T1000 (cell line): ENCODE measurements at places on chromosomes 16 and 17.

GRCh38 chr16:50468749-50469078 is 79.5 kb upstream of the NKD1 start:
- no peak for DNase-seq

- no peak for DNase-seq
Observed at GRCh38 chr16:53502331-53503269, at the start of gene AKTIP. TSS of gene AKTIP (minus strand) at chr16:53503209. CDS start at chr16:53500259, 2,950 bp downstream.

DNA sequence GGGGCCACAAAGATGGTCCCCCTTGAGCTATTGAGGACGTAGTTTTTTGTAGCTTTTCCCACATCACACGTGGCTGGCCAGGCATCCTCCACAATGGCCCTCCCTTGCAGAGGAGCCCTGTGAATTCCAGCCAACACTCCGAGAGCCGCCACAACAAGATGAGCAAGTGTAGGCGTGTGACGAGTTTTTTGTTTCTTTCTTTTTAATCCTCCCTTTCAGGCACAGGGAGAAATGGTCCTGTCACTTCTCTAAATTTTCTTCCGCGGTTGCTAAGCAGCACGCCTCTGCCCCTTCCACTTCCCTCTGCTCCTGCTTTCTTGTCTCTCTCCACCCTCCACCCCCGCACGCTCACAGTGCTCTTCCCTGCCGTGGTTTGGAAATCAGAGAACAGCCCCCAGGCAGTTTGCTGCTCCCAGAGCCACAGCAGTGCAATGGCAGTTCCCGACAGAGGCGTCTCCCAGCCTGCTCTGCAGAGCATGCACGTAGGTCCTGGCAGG is 68.0 kb upstream of the MRTFB start:
- peak; percentile 14 for DNase-seq

GRCh38 chr17:74442670-74443515 is 11.0 kb downstream of the GPRC5C start:
- DNase-seq = no peak

DNA sequence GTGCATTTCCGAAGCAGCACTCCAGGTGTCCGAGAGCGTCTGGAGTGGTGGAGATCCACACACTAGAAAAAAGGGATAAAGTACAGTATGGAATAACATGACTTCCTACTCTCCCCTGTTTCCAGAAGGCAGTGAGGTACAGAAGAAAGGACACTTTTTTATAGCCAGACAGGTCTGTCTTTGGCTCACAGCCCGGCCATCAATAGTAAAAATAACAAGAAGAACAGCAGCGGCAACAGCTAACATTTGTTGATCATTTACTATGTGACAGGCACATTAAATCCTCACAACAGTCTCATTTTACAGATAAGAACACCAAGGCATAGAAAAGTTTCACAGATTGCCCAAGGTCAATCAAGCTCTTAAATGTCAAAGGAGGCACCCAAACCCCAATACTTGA is 16.2 kb downstream of the DYNLRB2 start:
- no peak for DNase-seq

DNA sequence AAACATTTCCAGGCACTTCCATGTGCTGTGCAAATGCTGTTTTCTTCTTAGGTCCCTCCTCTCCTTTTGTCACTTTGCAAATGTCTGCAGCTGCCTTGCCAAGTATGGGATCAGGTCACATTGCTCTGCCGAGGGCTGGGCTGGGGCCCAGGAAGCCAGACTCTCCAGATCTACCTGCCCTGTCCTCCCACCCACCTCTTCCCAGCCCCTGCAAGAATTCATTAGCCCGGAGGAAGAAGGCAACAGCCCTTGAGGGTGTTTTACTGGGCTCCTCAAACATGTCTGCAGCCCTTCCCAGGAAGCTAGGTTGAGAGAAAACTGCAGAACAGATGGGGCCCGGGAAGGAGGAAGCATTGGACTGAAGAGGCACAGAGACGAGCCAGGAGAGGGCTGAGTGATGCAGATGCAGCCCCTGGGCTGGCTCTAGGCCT is 47.1 kb downstream of the WSB1 start:
- no peak for DNase-seq

GRCh38 chr17:14838567-14838966 is 426.6 kb downstream of the PMP22 start:
- no peak for DNase-seq

DNA sequence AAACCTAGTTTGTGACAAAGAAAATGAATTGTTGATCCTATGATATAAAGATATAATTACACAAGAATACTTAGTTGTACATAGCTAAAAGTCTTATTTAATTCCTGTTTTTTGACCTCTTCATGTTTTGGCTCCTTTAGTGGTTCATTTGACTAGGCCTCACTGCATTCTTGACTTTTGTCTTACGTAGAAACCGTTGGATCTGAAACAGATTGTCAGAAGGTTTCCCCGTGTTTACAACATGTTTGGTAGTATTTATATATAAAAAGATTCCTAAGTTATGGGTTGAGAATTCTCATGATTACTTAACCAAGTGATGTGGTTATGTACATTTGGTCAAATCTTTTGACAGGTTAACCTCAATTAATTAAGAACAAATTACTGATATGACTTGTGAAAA is 162.8 kb downstream of the BCAS3 start:
- DNase-seq = no peak

DNA sequence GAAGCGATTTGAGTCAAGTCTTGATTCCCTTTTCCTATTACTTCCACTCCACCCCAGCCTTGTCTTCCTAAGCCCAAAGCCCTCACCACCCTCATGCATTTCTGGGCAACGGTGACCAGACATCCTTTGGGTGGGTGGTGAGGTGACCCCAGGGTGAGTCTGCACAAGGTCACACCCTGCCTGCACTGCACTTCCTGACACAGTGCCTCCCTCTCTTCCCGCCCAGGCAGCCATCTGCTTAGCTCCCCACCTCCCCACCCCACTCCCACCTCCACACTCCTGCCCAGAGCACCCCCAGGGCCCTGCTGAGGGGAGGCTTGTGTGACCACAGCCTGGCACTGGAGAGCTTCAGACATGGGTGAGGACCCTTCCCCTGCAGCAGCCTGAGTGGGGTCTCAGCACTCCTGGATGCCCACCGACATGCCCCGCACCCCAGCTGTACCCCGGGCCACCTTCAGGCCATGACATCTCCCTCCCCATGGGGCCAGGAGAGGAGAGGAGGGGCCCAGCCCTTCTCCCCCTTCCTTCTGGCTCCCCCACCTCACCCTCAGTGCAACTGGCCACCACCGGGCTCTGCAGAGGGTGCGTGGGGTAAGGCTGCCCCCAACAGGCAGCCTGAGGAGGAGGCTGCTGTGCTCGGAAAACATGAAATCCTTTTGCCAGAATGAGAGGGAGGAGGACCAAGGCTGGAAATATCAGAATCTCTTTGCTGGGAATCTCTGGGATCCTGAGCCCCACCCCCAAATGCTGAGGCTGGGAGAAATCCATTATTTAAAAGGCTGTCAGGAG is 68.6 kb downstream of the CCT6B start:
- no peak for DNase-seq

- DNase-seq = no peak
Observed at GRCh38 chr17:80860703-80861417, 130.8 kb upstream of the CHMP6 start.

- DNase-seq = no peak
Observed at GRCh38 chr16:12771341-12771798, 32.3 kb downstream of the CPPED1 start.

GRCh38 chr16:22898874-22899348 is 84.9 kb downstream of the HS3ST2 start:
- DNase-seq = no peak

- no peak for DNase-seq
Observed at GRCh38 chr16:64051824-64052223, 1070.0 kb downstream of the CDH11 start.

GRCh38 chr17:38671939-38672720 is 2.6 kb downstream of the EPOP start:
- DNase-seq = no peak

DNA sequence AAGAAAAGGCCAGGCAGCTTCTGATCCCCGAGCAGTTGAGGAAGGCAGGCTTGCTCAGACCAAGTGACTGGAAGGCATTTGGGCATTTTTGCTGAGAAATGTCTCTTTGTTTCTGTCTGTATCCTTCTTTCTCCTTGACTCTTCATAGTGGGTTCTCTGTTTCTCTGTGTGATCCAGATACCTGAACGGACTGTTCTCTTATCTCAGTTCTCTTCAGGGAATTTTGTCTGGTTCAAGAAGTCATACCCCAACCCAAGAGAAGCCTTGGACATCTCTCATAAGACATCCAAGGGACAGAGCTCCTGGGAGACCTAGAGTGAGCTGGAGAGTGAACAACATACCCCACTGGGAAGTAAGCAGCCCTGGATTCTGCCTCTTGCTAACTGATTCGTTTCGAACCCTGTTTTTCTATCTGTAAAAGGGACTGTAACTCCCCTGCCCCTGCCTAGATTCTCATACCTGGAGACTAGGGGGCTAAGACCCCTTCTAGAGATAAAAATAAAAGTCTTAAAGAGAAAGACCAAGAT is 541 bp downstream of the CCL3 start:
- no peak for DNase-seq

GRCh38 chr16:65336160-65336559 is 214.3 kb upstream of the CDH11 start:
- peak; percentile 5 for DNase-seq

DNA sequence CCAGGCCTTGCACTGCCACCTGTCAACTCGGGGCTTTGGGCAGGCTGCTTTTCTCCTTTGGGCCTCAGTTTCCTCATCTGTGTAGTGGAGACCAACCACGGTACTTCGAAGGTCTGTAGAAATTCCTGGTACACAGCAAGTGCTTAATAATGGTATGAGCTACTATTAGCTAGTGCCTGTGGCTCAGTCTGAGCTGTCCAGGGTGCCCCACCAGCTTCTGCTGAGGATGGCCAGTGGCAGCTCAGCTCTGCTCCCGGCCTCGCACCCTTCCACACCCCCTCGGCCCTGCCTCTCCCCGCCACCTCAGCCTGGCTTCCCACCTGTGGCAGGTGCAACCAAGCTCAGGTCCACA is 26.2 kb upstream of the PLCG2 start:
- no peak for DNase-seq

GRCh38 chr16:15971440-15971815 is 22.0 kb downstream of the ABCC1 start:
- no peak for DNase-seq

GRCh38 chr17:41722231-41722630 is 10.1 kb downstream of the GAST start:
- DNase-seq = no peak

DNA sequence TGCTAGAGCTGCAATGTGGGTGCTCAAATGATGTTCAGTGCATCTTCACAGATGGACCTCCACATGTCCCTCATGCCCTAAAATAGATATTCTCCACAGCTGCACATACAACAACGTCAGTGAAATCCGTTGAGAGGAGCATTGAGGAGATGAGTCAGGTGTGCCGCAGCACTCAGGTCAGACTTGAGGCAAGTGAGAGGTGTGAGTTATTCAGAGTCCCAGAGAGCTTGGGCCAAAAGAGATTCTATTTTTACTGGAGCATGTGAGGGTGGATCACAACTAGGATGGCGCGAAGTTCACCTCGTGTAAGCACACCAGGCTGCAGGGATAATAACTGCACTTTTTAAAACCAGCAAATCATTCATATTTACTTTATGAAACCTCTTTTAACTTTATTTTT is 645.3 kb downstream of the MAF start:
- DNase-seq = no peak

DNA sequence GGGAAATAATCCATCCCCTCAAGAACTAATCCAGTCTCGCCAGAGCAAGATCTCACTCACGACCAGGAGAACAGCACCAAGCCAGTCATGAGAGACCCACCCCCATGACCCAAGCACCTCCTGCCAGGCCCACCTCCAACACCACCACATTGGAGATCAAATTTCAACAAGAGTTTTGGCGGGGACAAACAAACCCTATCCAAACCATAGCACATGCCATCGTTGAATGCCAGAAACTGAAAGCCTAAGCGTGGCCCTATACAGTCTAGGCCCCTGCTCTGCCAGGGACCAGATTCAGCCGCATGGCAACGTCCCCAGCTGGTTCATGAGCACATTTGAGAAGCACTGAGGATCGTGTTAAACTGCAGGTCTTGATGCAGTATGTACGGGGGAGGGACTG is 57.3 kb downstream of the AXIN2 start:
- DNase-seq = no peak

- DNase-seq = no peak
Observed at GRCh38 chr16:87569601-87570571, 32.4 kb upstream of the JPH3 start.

GRCh38 chr17:72931163-72931562 is 161.3 kb downstream of the SLC39A11 start:
- no peak for DNase-seq

GRCh38 chr16:17470908-17471718 is at the start of gene XYLT1:
TSS of gene XYLT1 (minus strand) at chr16:17470960. CDS start at chr16:17470796, 164 bp downstream.
- peak; percentile 92 for DNase-seq

- no peak for DNase-seq
Observed at GRCh38 chr17:31499771-31500554, 108.5 kb downstream of the RAB11FIP4 start.

DNA sequence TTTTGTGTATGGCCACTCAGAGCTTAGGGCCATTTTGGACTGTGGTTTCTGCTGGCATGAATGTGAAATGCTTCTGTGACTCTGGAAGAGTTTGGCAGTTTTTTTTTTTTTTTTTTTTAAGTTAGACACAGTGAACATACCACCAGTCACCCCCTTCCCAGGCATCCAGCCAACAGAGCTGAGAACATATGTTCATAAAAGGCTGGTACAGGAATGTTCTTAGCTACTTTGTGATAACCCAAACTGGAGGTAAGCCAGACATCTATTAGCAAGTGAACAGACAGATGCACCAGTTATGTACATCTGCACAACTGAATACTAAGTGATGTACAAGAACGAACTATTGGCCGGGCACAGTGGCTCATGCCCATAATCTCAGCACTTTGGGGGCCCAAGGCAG is 92.7 kb downstream of the ABCC1 start:
- no peak for DNase-seq

- no peak for DNase-seq
Observed at GRCh38 chr16:73021866-73022495, 25.9 kb downstream of the ZFHX3 start.

- no peak for DNase-seq
Observed at GRCh38 chr17:69588827-69589239, 174.3 kb downstream of the MAP2K6 start.

- DNase-seq = no peak
Observed at GRCh38 chr17:82687375-82687861, 11.1 kb downstream of the RAB40B start.

DNA sequence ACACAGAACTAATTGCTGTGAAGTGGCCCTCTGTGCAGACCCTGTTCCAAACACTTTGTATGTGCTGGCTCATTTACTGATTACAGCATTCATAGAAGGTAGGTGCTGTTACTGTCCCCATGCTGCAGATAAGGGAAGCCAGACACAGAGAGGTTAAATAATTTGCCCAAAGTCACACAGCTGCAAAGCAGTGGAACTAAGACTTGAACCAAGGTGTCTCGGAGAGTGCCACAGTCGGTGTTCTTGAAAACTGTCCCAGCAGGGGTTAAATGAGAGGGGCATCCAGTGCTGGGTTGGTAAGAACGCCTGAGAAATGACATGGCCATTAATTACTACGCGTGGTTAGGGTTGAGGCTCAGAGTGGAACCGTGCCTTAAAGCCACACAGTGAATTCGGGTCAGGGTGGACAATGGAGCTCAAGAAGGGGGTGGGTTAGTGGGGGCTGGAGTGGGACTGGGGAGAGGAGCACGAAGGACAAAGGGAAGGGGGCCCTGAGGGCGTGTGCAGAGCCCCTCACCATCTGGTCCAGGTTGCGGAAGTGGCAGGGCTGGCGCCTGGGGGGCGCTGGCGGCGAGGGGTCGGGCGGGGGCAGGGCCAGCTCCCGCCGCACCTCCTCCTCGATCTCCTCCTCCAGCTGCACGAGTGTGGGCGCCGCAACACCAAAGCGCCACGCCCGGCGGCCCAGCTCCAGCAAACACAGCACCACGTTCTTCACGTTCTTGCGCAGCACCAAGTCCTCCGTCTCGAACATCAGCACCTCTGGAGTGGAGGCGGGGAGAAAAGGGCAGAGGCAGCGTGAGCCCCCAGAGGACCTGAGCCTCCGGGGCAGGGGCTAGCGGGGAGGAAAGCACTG is 3.3 kb downstream of the GAS2L2 start:
- no peak for DNase-seq
